ENCODE measurements at places on chromosomes 7 and 10.

DNA sequence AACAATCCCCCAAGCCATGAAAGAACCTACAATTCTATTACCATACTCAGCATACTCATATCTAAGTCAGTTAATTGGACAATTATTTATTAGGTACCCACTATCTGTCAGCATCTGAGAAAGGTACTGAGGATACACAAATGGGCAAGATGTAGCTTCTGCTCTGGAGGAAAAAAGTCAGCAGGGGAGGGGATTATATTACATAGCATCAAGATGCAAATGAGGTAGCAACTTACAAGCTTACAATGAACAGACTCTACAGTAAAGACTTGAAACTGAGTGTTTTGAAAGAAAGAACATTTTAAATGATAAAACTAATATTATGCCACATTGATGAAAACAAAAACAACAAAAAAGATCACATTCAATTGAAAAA lies 10.8 kb upstream of the CUBN start:
- DNase-seq: no peak

- no peak for DNase-seq
These were observed 13.9 kb downstream of the EIF4H start for GRCh38 chr7:74187915-74188675.

DNA sequence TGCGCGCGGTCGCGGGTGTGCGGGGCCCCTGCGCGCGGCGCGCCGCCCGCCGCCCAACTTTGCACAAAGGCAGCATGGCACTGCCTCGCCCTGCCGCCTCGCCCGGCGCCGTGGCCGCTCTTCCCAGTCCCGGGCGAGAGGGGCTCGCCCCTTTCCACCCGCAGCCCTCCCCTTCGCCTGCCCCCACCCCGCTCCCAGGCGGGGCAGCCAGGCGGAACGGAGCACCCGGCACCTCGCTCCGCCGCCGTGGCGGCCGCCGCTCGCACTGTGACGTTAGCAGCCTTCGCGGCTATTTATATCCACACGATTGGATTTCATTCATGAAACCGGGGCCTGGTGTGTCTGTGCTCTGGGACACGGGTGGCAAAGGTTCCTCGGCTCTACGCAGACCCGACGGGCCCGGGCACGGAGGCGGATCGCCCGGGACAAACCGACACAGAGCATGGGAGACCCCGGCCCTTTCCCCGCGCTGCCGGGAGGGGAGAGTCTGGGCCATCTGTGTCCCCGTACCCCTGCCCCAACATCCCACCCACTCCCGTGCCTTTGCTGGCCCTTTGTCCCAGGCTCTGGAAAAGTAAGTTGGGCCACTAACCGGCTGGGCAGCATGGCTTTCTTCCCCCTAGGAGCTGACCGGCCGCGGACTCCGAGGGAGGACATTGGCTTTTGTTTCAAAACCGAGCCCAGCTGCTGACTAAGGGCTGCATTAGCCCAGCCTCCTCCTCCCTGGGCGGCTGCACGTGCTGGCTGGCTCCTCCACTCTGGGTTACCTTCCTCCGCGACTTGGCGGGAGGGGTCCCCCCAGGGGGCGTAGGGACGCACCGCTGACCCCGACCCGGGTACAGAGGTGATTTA lies at the start of gene RHOBTB1:
Gene RHOBTB1, minus strand, starts transcription at position 128 of the 852 bp plus-strand sequence. CDS start 32,643 bp downstream, outside the sequence.
- DNase-seq: peak; percentile 27

GRCh38 chr10:30583778-30584415 lies 45.7 kb downstream of the LYZL2 start:
- DNase-seq: no peak

DNA sequence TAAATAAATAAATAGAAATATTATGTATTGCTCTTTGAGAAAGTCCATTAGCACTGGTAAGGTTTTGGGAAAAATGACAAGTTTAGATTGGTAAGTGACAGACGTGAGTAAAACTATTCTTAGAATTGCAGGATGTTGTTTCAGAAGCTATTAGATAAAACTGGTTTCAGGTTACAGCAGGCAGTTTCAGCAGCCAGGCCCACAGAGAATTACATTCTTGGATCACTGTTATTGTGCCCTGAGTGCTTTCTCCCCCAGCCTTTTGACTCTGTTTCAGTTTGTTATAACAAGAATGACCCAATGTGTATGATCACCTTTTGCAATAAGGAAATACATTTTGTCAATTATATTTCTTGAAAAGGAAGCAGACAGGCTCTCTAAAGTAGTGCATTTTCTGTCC lies 86.5 kb downstream of the DKK1 start:
- no peak for DNase-seq

All from stimulated activated naive B cell treated with anti-CD40 and anti-IgM and Interleukin-4, amounts not matched to agents 10 μg/mL and 1 μg/mL and 100 μg/mL, for 72 hours (primary cell).